Left ventricle myocardium inferior (tissue), 1 donor: ENCODE measurements at places on chromosomes 11 and 22. TPM values are rescaled to one million over a fixed set of nuclear protein-coding genes. Genes with fewer than 3 reads are reported as not detected.

ZNF70 gene
- 4.0 TPM for total RNA-seq

DEUP1 gene
- not detected for total RNA-seq

NDUFC2 gene
- 295 TPM for total RNA-seq

IFITM1 gene
- 83.5 TPM for total RNA-seq

GRCh38 chr22:23197836-23198235, 17.5 kb downstream of the BCR start:
- no peak overlapping the region for H3K4me3 ChIP-seq
- DNase-seq: no peak
- no peaks in the 10 kb centered on the region for H3K27me3 ChIP-seq
- no peak overlapping the region for H3K27ac ChIP-seq
- no peaks in the 10 kb centered on the region for H3K36me3 ChIP-seq

- H3K4me3 ChIP-seq: no peak overlapping the region
- no peaks in the 10 kb centered on the region for H3K36me3 ChIP-seq
- H3K27me3 ChIP-seq: peaks cover 81% of the 10 kb centered on the region
- H3K4me1 ChIP-seq: no peaks in the 10 kb centered on the region
- no peak for DNase-seq
- no peak overlapping the region for H3K27ac ChIP-seq
Measured at GRCh38 chr11:131773626-131774025, 403.2 kb downstream of the NTM start.

DNA sequence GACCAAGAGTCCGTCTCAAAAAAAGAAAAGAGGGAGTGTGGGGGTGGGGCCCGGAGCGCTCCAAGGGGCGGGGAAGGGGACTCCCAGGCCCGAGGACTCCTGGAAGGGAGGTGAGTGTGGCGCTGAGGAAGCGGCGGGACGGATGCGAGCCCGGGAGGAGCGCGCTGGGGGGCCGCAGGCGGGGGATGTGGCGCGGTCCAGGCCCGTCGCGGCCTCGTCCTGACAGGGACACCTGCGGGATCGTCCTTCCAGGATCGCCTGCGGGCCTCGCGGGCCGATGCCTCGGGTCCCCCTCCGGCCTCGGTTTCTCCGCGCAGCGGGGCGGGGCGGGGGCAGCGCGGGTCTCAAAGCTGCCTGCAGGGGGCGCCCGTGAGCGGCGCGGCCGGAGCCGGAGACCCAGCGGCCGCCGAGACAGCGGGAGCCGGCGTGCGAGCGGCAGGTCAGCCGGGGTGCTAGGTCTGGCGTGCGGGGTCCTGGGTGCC, 3.8 kb upstream of the ADORA2A start:
- H3K27me3 ChIP-seq: no peaks in the 10 kb centered on the region
- peak overlapping the region; percentile 89 for H3K4me3 ChIP-seq
- no peaks in the 10 kb centered on the region for H3K36me3 ChIP-seq

- no peak overlapping the region for H3K27ac ChIP-seq
- no peak for DNase-seq
- H3K36me3 ChIP-seq: no peaks in the 10 kb centered on the region
- H3K4me1 ChIP-seq: peaks cover 10% of the 10 kb centered on the region
Measured at GRCh38 chr11:75443043-75443442, 10.0 kb upstream of the KLHL35 start.

GRCh38 chr22:49997932-49998717, 14.4 kb downstream of the IL17REL start:
- H3K36me3 ChIP-seq: no peaks in the 10 kb centered on the region
- H3K4me3 ChIP-seq: no peak overlapping the region
- H3K4me1 ChIP-seq: peaks cover 9% of the 10 kb centered on the region
- no peak overlapping the region for H3K27ac ChIP-seq
- DNase-seq: no peak

GRCh38 chr11:34490304-34490703, 23.3 kb downstream of the ELF5 start:
- no peak overlapping the region for H3K4me3 ChIP-seq
- no peaks in the 10 kb centered on the region for H3K4me1 ChIP-seq
- no peak for DNase-seq
- peaks cover 23% of the 10 kb centered on the region for H3K27me3 ChIP-seq
- no peak overlapping the region for H3K27ac ChIP-seq
- H3K36me3 ChIP-seq: no peaks in the 10 kb centered on the region

DNA sequence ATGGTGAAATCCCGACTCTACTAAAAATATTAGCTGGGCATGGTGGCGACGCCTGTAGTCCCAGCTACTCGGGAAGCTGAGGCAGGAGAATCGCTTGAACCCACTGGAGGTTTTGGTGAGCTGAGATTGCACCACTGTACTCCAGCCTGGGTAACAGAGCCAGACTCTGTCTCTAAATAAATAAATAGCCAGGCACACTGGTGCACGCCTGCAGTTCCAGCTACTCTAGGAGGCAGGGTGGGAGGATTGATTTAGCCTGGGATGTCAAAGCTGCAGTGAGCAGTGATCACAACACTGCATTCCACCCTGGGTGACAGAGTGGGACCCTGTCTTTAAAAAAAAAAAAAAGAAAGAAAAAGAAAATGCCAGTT, 17.4 kb downstream of the SUSD2 start:
- H3K36me3 ChIP-seq: no peaks in the 10 kb centered on the region
- H3K27ac ChIP-seq: peak overlapping the region; percentile 31
- H3K4me3 ChIP-seq: no peak overlapping the region
- no peaks in the 10 kb centered on the region for H3K27me3 ChIP-seq

DNA sequence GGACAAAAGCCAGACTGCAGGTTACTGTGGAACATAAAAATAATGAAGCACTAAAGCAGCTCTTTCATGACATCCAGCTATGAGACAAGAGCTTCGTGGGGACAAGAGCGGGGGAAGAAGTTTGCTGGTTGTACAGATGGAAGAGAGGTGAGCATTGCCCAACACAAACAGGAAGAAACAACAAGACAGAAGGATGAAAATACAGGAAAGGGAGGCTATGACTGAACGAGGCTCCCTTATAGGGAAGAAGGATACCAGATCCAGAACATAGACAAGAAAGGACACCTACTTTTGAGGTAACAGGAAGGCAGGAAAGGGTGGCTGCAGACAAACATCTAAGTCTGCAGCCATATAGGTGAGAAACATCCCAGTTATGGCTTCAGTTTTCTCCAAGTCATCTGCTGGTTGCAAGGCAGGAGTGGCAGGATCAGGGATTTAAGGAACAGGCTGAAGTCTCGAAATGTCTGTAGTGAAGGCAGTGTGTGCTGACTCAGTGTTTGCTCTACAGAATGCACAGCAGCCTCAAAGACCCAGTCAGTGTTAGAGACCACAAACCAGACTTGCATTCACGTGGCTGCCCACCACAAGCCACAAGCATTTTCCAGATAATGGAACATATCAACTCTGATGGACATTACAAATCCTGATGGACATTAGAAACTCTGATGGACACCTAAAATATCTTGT, 1.9 kb downstream of the CLTCL1 start:
- DNase-seq: no peak
- peaks cover 70% of the 10 kb centered on the region for H3K4me1 ChIP-seq
- no peaks in the 10 kb centered on the region for H3K27me3 ChIP-seq
- no peak overlapping the region for H3K4me3 ChIP-seq

DNA sequence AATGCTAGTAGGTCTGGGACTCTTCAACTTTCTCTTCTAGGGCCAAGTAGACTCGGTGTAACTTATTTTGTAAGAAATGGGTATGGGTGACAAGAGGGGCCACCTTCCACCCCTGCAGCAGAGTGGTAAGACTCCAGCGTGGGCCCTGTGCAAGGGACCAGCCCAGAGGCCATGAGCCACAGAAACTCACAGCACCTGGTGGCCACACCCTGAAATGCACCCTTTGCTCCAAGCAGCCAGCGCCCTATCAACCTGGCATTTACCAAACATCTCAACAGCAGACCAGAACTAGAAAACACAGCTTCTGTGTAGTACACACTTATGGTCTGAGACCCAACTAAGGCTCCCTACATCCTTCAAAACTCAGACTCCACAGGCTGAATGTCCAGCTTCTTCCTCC, 5.7 kb downstream of the CDCA5 start:
- H3K27ac ChIP-seq: no peak overlapping the region
- H3K27me3 ChIP-seq: no peaks in the 10 kb centered on the region
- no peaks in the 10 kb centered on the region for H3K36me3 ChIP-seq
- H3K4me3 ChIP-seq: no peak overlapping the region

- H3K27ac ChIP-seq: no peak overlapping the region
- H3K4me1 ChIP-seq: peaks cover 3% of the 10 kb centered on the region
- peaks cover 42% of the 10 kb centered on the region for H3K27me3 ChIP-seq
- no peak for DNase-seq
Measured at GRCh38 chr22:22681221-22681739, 36.9 kb downstream of the GGTLC2 start.

DNA sequence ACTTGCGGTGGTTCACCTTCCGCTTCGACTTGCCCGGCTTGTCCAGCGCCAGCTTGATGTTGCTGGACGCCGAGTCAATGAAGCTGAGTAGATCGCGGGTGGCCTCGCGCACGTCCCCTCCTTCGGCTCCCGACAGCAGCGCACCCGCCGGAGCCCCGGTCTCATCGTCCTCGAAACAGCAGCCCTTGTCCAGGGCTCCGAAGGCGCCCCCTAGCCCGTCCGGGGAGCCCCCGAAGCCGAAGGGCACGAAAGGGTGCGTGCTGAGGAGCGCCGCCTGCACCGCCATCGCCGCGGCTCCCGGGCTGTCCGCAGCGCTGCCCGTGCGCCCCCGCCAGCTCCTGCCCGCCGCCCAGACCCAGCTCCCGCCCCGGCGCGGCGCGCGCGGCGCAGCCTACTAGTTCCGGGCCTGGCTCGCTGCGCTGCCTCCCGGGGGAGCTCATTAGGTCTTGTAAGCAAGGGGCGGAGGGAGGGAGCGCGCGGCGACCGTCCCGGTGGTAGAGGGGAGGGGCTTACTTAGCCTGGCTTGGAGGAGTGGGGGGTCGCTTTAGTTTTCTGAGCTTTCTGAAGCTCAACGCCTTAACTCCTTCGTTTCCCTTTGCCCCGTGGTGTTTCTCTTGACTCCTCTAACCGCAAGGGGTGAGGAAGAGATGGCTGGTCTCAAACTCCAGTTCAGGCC, at the start of gene FAM181B:
Gene FAM181B, minus strand, starts transcription at position 421 of the 676 bp plus-strand sequence. Its CDS starts 135 bp downstream, at position 286.
- H3K36me3 ChIP-seq: no peaks in the 10 kb centered on the region
- peaks cover 20% of the 10 kb centered on the region for H3K4me1 ChIP-seq
- peak within 1 kb of the TSS; percentile 71 for H3K4me3 ChIP-seq
- DNase-seq: peak; percentile 32
- peaks cover 95% of the 10 kb centered on the region for H3K27me3 ChIP-seq

DNA sequence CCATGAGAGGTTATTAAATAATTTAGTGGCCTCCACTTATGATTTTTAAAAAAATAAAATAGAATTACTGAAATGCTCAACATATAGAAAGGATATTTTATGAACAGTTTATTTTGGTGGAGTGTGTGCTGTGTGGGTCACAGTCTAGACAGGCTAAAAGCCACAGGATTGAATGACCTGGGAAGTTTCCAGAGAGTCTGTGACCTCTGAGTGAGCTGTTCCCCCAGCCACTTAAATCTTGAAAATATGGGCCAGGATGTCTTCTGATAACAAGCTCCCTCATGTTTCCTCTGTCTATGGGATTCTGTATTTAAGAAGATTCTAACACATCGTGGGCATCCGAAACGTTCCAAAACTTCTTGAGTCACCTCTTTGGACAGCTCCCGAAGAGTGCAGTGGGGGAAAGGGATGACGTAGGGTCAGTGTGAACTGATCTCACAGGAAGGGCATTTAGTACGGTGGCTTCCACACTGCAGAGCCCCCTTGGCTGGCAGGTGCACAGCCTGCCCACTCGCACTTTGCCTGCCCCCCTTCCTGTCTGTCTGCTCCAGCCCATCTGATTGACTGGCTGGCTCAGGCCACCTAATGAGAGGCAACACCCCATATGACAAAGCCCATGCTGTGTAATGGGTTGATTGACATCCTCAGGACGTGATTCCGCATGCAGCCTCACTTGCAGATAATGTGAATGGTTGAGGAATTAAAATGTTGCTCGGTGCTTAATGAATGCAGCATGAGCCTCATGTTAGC, 97.4 kb downstream of the NTM start:
- DNase-seq: no peak
- peaks cover 89% of the 10 kb centered on the region for H3K27me3 ChIP-seq
- H3K4me3 ChIP-seq: no peak overlapping the region
- H3K36me3 ChIP-seq: no peaks in the 10 kb centered on the region
- H3K27ac ChIP-seq: no peak overlapping the region
- H3K4me1 ChIP-seq: peaks cover 12% of the 10 kb centered on the region

GRCh38 chr11:131909426-131910177, 539.2 kb downstream of the NTM start:
- no peak overlapping the region for H3K27ac ChIP-seq
- DNase-seq: no peak
- peak overlapping the region; percentile 63 for H3K4me3 ChIP-seq
- peaks cover 12% of the 10 kb centered on the region for H3K4me1 ChIP-seq
- no peaks in the 10 kb centered on the region for H3K36me3 ChIP-seq

GRCh38 chr11:47510209-47510608, 42.7 kb downstream of the CELF1 start:
- H3K36me3 ChIP-seq: no peaks in the 10 kb centered on the region
- DNase-seq: no peak
- H3K27me3 ChIP-seq: no peaks in the 10 kb centered on the region

DNA sequence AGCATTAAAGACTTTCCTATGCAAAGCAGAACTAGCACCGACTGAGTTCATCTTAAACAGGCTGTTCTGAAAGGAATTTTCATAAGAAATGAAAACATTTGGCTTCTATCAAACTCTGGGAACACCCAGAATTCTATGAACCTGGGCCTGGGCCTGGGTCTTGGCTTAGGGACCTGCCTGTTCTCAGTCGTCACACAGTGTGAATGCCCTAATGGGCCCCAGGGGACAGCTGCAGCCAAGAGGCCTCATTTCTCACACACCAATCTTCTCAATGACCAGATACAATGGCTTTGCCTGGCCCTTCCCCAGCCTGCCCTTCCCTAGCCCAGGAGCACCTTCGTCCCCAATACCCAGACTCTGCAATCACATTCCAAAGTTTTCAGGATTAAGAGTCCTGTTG, 234.9 kb upstream of the ARHGAP20 start:
- no peak overlapping the region for H3K27ac ChIP-seq
- no peaks in the 10 kb centered on the region for H3K4me1 ChIP-seq
- H3K4me3 ChIP-seq: no peak overlapping the region
- no peaks in the 10 kb centered on the region for H3K36me3 ChIP-seq
- H3K27me3 ChIP-seq: peaks cover 11% of the 10 kb centered on the region

DNA sequence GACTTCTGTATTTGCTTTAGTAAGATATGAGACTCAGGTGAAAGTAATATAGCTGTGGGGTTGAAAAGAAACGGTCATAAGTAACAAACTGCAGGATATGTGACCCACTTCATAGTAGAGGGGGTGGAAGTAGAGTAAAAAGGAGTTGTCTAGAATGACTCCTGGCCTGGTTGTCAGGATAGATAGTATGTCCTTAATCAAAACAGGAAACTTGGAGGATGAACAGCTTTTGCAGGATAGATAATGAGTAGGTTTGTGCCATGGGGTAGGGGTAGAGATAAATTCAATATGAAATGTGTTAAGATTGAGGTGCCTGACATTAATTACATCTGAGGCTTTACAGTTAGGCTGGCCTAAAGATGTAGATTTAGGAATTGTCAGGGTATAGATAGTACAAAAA, 47.0 kb upstream of the B3GNT6 start:
- no peaks in the 10 kb centered on the region for H3K4me1 ChIP-seq
- no peaks in the 10 kb centered on the region for H3K27me3 ChIP-seq
- no peak overlapping the region for H3K27ac ChIP-seq
- DNase-seq: no peak
- no peak overlapping the region for H3K4me3 ChIP-seq

DNA sequence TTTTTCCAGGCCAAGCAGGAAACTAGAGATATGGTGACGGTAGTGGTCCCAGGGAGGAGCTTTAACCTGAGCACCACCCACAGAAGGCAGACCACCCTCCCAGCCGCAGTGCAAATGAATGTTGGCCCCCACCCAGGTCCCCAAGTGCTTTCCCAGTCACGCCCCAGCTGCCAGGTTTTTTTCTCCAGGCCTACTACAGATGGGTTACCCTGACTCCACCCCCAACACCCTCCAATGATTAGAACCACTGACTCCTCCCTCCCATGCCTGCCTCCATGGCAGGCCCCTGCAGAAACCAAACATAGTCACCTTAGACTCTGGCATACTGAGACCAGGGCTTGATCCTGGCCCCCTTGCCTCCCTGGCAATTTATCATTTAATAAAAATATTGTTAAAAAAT, 58.7 kb upstream of the CHST1 start:
- DNase-seq: no peak
- H3K27me3 ChIP-seq: no peaks in the 10 kb centered on the region
- no peaks in the 10 kb centered on the region for H3K36me3 ChIP-seq
